ENCODE measurements at places on chromosomes 1 and 21.
A peak's percentile ranks its signal among the peaks of the same experiment; 100 is the strongest.

DNA sequence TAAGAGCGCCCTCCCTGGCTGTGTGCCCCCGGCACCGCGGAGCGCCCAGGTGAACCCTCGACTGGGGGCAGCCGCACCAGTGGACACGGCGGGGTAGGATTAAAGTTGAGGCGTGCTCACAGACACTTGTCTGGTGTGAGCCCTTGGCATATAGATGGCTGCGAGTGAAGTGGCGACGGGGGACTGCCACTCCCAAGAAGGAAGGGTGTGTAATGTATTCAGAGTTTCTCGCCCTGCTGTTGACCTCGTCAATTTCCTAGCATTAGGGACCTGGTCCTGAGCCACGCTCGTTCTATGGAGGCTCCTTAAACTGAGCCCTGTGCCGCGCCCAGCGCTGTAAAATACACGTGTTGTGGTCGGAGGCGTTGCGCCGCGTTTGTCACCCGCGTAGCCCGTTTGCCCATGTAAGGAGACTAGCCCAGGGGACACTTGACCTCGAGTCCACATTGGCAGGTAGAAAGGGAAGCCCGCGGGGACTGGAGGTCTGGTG, 554 bp downstream of the EVA1C start:
- no peak for DNase-seq

- DNase-seq, result no peak
Measured at GRCh38 chr1:57329001-57329527, 94.8 kb downstream of the DAB1 start.

DNA sequence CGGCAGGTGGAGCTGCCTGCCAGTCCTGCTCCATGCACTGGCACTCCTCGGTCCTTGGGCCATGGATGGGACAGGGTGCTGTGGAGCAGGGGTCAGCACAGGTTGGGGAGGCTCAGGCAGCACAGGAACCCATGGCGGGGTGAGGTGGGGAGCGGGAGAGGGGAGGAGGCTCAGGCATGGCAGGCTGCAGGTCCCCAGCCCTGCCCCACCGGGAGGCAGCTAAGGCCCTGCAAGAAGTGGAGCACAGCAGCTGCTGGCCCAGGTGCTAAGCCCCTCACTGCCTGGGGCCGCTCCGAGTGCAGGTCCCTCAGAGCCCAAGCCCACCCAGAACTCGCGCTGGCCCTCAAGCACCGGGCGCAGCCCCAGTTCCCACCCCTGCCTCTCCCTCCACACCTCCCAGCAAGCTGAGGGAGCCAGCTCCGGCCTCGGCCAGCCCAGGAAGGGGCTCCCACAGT, 691 bp upstream of the GBP5 start:
- DNase-seq, result no peak

- no peak for DNase-seq
Measured at GRCh38 chr1:112689842-112690237, 15.4 kb downstream of the MOV10 start.

- no peak for DNase-seq
Measured at GRCh38 chr1:21523297-21523813, 14.1 kb downstream of the ALPL start.

DNA sequence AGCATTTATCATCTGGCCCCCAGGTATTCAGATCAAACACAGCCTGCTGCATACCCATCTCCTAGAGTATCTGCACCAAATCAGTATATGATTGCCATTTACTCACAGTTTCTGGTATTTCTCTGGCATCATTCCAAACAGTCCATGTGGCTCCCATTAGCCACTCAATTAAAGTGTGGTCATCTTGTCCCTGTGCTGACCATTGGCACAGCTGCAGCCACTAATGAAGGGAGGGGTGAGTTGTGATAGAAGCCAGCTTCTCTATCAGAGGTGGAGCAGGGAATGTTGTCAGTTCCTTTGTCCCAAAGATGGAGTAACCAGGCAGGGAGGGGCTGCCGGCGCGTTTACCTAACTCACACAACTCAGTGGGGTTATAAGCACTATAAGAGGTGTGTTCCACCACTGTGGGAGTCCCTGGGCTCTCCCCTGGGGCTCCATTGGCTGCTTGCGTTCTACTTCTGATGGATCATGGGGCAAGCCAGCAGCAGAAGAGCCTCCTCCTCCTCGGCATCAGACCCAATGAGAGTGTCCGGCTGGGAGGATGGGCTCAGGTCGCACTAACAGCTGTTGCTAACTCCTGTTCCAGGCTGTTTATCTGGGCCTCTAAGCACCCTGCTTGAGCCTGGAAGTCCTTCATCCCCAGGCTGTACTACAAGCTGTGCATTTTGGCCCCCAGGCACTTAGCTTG, 108.6 kb downstream of the GDAP2 start:
- no peak for DNase-seq

DNA sequence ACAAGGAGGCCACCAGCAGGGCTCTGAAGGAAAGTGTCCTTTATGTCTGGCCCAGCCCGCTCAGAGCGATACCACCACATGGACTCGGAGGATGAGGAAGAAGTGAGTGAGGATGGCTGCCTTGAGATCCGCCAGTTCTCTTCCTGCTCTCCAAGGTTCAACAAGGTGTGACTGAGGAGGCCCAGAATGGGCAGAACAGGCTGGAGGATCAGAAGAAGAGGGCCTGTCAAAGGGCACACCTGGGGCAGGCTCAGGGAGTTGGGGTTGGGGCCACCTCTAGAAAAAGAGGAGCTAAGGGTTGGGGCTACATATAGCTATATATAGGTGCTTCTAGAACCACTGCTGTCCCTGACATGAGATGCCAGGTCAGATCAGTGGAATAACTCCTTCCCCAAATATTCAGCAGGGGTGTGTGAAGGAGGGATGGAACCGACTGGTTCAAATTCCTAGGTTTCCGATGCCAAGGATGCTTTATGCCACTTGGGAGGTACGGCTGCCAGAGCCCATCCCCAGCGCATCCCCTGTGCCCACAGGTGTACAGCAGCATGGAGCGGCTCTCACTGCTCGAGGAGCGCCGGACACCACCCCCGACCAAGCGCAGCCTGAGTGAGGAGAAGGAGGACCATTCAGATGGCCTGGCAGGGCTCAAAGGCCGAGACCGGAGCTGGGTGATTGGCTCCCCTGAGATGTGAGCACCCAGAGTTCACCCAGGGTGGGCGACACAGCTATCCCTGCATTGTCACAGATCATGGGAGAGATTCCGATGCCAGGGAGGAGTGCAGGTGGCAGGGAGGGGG, 102.2 kb downstream of the PIK3R3 start:
- DNase-seq, result no peak

GRCh38 chr1:43522776-43523480, 7.8 kb upstream of the PTPRF start:
- no peak for DNase-seq

DNA sequence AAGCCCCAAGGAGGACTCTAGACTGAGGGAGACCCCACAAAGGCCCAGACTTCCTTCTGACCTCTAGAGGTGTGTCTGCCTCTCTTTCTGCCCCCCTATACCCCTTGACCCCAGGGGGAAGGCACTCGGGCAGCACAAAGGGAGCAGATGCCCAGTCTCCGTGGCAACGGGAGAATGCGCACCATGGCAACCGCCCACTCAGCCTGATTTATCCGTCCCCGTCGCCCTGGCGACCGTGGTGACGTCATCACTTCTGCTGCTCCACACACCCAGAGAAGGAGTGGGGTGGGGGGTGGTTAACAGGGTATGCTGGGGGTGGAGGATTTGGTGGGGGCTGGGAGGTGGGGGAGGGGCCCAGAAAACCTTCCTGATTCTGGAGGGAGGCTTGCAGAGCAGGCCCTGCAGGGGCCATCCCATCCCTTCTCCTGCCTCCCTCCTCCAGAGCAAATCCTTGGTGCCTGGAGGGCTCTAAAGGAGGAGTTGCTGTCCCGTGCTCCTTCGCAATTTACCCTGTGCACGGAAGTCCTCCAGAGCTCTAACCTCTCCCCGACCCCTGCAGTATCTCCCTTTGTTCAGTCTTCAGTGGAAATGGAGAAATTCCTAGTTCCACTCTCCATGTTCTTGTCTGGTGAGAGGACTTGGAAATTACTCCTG, 6.3 kb downstream of the CELF3 start:
- DNase-seq, result peak; percentile 48
